Fibroblast of lung (primary cell): ENCODE measurements at places on chromosomes 7 and 10.

DNA sequence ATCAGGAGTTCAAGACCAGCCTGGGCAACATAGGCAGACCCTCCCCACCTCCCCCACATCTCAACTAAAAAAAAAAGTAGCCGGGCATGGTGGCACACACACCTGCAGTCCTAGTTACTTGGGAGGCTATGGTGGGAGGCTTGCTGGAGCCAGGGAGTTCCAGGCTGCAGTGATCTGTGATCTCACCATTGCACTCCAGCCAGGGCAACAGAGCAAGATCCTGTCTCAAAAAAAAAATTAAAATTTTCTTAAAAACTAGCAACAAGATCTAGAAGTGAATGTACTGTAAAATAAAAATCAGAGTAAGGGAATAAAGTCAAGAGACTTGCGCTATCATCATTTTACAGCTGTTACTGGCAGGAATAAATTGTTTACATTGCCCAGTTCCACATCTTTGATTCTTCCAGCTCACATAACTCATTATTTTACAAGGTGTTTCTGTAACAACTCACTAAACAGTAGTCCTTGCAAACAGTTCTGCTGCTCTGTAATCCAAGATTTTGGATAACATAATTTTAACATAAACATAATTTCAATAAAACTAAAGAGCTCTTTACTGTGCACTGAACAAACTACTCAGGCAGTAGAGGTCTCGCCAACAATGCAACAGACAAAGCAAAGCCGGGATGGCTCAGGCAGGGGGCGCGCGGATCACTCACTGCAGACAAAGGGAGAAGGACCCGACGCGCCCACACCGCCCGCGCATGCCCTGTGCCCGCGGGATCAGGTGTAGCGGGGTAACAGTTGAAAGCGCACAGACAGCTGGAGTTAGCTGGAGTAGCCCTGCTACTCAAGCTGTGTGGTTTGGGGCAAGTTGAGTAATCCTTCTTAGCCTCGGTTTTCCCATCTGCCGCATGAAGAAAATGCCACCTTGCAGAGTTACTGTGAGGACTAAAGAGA, 73.3 kb upstream of the NFE2L3 start:
- DNase-seq = peak; percentile 20

- DNase-seq = no peak
Measured at GRCh38 chr10:1434202-1434601, 303.1 kb downstream of the ADARB2 start.

DNA sequence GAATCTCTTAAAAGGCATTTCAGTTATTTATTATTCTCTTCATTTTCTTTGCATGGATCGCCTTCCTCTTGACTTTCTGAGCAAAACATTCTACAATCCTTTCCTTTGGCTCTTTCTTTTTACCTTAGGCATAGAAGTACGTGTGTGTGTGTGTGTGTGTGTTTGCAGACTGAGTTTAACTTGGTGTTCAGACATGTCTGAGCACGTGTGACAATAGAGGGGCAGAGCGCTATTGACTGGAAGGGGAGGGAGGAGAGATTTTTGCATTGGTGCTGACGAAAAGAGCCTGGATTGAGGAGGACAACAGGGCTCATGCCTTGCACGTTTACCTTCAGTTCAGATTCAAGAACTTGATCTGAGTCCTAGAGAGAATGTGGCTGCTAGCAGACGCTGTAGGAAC, 129.8 kb downstream of the SEC23IP start:
- DNase-seq = no peak

GRCh38 chr7:77188731-77189437, 10.7 kb downstream of the FGL2 start:
- no peak for DNase-seq

- peak; percentile 34 for DNase-seq
Measured at GRCh38 chr10:16521311-16522016, at the start of gene C1QL3. C1QL3 (minus strand) TSS chr10:16521879; CDS start chr10:16521065, 814 bp downstream.
